ENCODE measurements at places on chromosomes 5 and 9.

- peak; percentile 43 for DNase-seq
These were observed 62.4 kb upstream of the UBAC1 start for GRCh38 chr9:136023410-136024225.

- no peak for DNase-seq
These were observed 17.6 kb downstream of the RASGRF2 start for GRCh38 chr5:80977764-80978163.

- DNase-seq = no peak
These were observed 18.2 kb downstream of the SPACA9 start for GRCh38 chr9:132896906-132897305.

DNA sequence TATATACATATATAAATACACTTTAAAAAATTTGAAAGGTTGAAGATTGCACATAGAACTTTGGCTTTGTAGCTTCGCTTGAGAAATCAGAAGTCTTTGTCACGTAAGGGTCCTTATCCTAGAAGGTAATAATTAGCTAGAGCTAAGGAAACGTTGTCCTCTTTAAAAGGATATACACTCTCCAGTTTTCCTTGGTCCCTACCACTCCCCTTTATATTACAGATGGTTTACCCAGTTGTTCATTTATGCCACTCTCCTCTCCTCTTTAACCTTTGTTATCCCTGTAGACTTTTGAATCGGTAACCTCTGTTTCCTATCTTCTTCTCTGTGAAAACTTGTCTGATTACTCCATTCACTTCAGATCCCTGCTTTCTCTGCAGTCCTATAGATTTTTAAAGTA lies 1101.0 kb upstream of the SEMA6A start:
- no peak for DNase-seq

GRCh38 chr5:74391410-74391809 lies 249.1 kb downstream of the ENC1 start:
- DNase-seq = no peak

GRCh38 chr9:74610523-74611061 lies 113.5 kb downstream of the RORB start:
- no peak for DNase-seq

DNA sequence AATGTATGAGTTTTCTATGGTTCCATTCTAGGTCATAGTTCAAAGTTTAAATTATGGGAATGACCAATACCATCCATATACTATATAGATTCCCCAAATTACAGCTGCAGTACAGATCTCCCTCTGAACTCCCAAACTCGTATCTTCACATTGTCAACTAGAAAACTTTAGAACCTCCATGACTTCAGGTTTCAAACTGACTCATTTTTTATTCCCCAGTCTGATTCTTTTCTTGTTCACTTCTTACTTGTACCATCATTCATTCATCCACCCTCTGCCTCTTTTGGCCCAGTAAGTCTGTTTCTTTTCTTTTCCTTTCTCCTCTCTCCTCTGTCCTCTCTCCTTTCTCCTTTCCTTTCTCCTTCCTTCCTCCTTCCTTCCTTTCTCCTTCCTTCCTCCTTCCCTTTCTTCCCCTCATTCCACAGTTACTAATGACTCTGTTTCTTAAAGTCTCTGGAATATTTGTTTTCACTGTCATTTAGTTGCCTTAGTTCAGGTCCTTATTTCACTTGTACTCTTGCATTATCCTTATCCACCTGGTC lies 30.5 kb downstream of the RAD23B start:
- no peak for DNase-seq
